ENCODE measurements at places on chromosomes 13 and 19. TPM values are rescaled to one million over a fixed set of nuclear protein-coding genes. Genes with fewer than 3 reads are reported as not detected.

DNA sequence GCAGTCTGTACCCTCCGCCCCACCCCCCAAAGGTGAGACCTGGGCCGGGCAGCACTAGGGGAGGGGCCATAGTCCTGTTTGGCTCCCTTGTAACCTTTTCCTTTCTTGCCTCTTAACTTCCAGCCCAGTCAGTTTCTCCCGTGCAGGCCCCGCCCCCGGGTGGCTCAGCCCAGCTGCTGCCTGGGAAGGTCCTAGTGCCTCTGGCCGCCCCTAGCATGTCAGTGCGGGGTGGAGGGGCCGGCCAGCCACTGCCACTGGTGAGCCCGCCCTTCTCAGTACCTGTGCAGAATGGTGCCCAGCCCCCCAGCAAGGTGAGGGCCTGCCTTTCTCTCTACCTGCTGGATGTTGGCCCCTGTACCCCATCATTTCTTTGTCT lies 10.5 kb upstream of the PRR19 start:
- DNase-seq = no peak

GRCh38 chr13:98405107-98405571 lies 171.8 kb downstream of the STK24 start:
- DNase-seq = peak; percentile 72

DNA sequence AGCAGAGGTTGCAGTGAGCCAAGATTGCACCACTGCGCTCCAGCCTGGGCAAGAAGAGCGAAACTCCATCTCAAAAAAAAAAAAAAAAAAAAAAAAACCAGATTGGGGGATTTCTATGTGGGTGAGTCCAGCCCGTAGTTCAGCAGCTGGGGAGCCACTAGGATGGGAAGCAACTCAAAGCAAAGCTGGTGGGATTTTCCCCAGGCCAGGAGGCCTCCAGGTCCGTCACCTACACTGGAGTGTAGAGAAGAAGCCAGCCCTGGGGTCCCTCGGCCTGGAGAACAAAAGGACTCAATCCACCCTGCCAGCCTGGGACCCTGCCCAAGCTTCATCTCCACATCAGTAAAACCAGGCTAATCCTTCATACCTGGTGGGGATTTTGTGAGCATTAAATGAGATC lies 121.3 kb upstream of the CACNA1A start:
- DNase-seq = no peak

DNA sequence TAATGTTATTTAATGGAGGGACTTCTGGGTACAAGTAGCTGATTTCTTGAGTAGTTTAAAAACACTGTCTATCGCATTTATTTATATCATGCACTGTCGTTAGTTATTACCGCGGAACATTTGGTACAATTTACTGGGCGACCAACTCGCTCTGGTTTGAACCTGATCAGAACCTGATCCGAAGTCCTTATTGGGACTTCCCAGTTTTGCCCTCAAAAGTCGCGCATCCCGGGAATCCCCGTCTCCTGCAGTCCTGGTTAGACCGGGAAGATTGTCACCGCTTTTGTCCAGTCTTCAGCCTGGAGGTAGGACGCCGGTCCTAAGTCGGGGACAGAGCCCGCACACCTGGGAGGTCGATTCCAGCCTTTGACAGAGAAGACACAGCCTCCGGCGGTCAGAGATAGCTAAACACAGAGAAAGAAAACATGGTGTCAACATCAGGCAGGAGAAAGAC lies 694 bp downstream of the CLN5 start:
- DNase-seq = peak; percentile 28

DNA sequence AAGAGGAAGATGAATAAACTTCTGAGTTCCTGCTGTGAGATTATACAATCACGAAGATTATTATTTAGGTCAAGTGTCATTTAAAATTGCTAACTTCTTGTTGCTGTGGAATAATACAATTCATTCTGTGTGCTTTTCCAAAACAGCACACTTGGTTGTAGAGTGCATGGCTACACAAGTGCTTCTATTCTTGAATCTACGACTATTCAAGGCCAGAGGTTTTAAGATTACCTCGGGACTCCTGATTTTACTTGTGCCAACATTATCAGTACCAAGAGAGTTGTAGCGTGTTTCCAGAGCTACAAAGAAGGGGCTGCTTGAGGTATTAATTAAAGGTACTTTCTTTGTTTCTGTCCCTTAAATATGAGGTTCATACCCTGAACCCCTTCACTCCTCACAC lies 234.0 kb upstream of the PCDH9 start:
- no peak for DNase-seq

- no peak for DNase-seq
Observed at GRCh38 chr13:36921631-36922301, 1.7 kb upstream of the SMAD9 start.

GRCh38 chr13:99585609-99586008 lies 84.3 kb downstream of the TM9SF2 start:
- peak; percentile 24 for DNase-seq

The CHMP2A gene
- 156 TPM for total RNA-seq

Measured in lung (tissue), 17 donors.